ENCODE measurements at places on chromosomes 2 and 18. TPM values are rescaled to one million over a fixed set of nuclear protein-coding genes. Genes with fewer than 3 reads are reported as not detected.

GPC1 gene
- total RNA-seq = 4.4 TPM

DNA sequence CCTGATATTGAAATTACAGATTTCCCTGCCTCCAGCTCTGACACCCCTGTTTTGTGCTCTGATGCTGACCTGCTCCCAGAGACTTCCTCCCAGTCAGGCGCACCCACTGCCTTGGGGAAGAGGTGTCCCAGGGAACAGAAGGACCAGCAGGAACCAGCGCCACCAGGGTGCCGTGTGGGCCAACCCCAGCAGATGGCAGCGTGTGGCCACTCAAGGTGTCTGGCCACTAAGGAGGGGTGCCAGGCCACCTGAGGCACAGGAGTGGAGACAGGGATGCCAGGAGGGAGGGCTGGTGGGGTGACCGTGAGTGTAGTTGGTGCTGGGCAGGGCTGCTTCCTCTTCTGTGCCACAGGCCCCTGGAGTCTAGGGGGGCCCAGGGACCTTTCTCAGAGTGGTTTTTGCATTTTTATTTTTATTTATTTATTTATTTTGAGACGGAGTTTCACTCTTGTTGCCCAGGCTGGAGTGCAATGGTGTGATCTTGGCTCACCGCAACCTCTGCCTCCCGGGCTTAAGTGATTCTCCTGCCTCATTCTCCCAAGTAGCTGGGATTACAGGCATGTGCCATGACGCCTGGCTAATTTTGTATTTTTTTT is 56.0 kb downstream of the TEX44 start:
- H3K27me3 ChIP-seq = no peaks in the 10 kb centered on the region
- H3K36me3 ChIP-seq = no peaks in the 10 kb centered on the region
- no peak overlapping the region for H3K4me3 ChIP-seq
- peaks cover 5% of the 10 kb centered on the region for H3K4me1 ChIP-seq
- no peak overlapping the region for H3K27ac ChIP-seq
- peak; percentile 67 for DNase-seq

DNA sequence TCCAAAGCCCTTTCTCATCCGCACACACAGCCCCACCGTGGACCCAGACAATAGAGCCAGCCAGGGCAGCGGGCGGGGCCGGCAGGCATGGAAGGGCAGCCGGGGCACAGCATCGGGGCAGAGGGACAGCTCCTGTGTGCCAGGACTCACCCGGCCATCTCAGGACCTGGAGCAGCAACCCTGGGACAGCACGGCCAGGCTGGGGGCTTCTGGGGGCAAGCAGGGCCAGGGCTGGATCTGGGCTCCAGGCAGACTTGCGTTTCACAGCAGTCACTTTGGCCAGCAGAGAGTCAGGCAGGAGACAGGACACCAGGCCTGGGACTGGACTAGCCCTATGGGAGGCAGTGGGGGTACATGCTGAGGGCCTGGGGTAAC is 15.5 kb downstream of the ANO7 start:
- no peak overlapping the region for H3K27ac ChIP-seq
- no peaks in the 10 kb centered on the region for H3K27me3 ChIP-seq
- DNase-seq = no peak
- H3K36me3 ChIP-seq = no peaks in the 10 kb centered on the region
- no peak overlapping the region for H3K4me3 ChIP-seq
- peaks cover 6% of the 10 kb centered on the region for H3K4me1 ChIP-seq

GATA6 gene
- total RNA-seq = not detected

- DNase-seq = no peak
- H3K36me3 ChIP-seq = no peaks in the 10 kb centered on the region
Observed at GRCh38 chr2:70357684-70358071, 55.8 kb upstream of the FAM136A start.
